ENCODE measurements at places on chromosomes 5 and 9.

GRCh38 chr9:97570899-97571298 is 62.3 kb downstream of the TSTD2 start:
- no peak for DNase-seq

DNA sequence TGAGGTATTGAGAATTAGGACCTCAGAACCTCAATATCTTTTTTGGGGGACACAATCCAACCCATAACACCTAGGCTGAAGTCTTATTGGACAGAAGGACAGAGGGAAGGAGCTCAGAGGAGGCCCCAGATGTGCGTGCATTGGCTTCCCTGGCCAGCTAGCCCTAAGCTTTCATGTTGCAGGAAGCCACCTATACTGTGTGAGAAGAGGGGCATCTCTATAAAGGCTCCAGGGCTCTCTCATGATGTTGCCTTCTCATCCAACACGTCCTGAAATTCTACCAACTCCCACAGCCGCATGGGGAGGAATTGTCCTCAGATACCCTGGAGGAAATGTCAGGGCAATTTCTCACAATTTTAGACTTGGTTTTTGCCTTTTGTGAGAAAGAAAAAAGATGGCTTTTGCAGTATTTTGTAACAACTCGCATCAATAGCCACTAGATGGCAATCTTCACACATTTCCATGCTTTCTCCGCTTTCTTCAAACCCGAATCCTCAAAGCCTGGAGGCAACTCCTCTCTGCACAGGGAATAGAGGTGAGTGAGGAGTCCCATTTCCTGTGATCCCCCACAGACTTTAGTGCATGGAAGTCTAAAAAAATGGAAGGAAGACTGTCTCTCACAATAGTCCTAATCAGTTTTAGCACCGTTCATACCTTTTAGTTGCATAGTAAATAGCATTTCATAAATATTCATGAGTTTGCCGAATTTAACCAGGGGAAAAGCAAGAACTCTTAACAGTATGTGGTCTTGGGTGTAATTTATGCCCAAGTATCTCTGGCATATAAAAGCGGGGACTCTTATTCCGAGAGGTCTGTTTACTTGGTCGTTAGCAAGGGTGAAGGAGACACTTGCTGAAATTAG is 7.4 kb upstream of the PPP3R2 start:
- peak; percentile 54 for DNase-seq

DNA sequence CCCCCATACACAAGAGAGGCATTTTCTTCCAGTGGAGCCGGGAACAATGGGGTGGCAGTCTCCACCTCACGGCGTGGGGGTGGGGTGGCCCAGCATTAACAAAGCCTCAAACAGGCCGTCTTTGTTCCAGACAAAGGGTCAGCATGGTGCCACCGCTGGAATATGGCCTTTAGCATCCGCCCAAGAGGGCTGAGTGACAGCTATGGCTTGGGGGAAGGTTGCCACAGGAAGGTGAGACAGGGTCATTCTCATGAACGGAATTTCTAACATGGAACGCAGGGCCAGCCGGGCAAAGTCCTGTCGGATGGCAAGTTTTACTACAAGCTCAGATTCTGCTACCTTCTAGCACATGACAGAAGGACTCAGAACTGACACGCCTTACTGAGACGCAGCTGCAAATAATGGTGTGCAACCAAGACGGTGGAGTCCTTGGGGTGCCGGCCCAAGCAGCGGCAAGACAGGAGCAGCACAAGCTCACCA is 64.0 kb downstream of the OTULIN start:
- DNase-seq: peak; percentile 25

DNA sequence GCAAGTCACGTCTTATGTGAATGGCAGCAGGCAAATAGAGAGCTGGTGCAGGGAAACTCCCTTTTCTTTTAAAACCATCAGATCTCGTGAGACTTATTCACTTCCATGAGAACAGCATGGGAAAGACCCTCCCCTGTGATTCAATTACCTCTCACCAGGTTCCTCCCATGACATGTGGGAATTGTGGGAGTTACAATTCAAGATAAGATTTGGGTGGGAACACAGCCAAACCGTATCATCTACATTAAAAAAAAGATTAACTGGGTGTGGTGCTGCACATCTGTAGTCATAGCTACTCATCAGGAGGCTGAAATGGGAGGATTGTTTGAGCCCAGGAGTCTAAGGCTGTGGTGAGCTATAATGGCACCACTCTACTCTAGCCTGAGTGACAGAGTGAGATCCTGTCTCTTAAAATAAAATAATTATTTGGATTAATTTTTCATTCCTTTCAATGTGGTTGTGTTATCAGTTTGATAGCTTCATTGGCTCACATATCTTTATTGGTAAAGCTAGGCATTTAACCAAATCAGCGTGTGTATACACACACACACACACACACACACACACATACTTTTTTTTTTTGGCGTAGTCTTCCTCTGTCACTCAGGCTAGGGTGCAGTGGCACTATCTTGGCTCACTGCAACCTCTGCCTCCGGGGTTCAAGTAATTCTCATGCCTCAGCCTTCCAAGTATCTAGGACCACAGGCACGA is 21.8 kb downstream of the DENND4C start:
- no peak for DNase-seq

DNA sequence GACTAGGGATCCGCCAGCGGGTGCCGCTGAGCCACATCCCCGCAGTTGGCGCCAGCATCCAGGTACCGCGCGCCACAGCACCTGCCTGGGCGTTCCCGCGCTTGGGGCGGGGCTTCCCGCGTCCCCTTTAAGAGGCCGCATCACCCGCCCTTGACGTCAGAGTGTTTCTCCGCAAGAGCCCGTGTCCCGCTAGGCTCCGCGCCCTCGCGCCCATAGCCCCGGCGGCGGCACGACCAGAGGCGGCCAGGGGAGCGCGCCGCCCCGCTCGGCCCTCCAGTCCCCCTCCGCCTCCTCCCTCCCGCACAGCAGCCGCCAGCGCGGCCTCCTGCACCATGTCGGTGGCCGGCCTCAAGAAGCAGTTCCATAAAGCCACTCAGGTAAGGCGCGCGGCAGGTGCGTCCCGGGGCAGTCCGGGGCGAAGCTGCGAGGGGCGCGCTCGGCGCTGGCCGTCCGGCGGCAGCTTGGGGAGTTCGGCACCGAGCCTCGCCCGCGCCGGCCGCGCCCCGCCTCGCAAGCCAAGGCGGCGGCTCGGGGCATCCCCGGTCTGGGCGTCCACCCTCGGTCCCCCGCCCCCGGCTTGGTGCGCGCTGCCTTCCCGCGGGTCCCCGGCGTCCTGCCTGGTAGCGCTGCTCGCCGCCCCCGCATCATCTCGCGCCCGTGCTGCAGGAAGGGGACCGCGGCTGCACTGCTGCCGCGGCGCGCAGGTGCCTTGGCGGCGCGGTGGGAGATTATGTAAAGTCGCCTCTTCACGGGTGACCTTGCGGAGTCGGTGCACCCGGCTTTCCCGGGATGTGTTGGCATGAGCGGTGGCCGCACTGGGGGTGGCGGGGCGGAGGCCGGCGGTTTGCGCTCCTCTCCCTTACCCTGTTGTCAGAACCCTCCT is at the start of gene SH3GL2:
Gene SH3GL2, plus strand, starts transcription at position 156 of the 883 bp plus-strand sequence.
- no peak for DNase-seq

DNA sequence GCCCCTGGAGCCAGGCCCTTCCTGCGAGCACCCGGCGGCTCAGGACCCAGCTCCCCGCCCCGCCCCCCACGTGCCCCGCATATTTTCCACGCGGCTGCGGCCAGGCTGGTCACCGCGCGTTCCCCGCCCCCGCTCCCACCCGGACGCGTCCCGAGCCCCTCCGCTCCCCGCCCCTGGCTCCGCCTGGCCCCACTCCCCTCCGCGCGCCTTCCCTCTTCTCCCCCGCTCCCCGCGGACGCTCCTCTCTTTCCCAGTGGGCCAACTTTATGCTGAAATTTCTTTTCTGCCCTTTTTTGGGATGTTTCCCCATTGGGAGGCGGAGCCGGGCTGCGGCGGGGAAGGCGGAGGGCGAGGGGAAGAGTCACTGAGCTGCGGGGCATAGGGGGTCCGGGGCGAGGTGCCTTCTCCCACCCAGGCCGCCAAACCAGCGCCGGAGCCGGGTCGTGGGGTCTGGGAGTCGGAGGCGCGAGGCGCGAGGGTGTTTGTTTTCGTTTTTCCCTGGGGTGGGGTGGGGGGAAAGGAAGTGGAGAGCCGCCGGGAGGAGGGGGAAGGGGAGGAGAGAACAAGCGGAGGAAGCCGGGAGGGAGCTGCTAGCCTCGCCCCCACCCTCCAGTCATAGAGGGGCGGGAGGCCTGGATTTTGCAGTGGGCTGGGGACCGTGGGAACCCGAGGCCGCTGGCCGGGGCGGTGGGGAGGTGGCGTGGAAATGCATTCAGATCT is 1.0 kb upstream of the TPM2 start:
- no peak for DNase-seq

- DNase-seq: no peak
These were observed 133.6 kb downstream of the SIL1 start for GRCh38 chr5:139064613-139065012.

GRCh38 chr5:152113401-152113800 is 188.8 kb upstream of the GLRA1 start:
- no peak for DNase-seq

DNA sequence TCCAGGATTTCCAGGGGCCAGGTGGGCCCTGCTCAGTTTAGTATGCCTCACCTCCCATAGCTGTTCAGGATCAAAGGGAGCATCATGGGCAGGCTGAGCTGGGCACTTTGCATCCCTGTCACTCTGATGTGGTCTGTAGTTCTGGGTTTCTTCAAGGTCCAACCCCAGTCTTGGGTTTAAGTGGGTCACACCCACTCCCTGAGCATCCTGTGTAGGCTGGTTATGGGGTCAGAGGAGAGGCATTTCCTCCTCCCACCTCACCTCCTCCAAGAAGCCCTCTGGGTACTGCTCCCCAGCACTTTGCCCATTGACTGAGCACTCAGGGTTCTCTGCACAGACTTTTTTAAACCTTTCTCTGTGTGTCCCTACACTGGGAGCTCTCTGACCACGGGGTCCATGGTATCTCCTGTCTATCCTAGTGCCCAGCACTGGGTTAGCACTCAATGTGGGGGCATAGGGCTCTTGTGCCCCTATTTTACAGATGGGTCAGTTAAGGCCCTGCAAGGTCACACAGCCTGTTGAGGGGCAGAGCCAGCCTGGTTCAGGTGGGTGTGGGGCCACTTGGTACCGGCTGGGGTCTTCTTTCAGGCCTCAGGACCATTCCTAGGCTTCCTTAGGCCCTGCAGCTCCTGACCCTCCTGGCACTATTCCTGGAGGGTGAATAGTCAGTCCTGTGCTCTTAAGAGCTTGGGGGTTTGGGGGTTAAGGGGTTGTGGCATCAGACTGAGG is 19.0 kb downstream of the CXXC5 start:
- DNase-seq: no peak

DNA sequence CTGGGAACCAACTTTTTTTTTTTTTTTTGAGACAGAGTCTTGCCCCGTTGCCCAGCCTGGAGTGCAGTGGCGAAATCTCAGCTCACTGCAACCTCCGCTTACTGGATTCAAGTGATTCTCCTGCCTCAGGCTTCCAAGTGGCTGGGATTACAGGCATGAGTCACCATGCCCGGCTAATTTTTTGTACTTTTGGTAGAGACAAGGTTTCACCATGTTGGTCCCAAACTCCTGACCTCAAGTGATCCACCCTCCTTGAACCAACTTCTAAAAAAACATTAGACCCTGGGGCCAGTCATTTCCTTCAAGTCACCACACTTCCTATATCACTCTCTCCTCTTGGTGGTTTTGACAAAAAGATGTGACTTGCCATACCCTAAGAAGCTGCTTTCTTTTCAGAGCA is 10.9 kb upstream of the SHROOM1 start:
- no peak for DNase-seq

DNA sequence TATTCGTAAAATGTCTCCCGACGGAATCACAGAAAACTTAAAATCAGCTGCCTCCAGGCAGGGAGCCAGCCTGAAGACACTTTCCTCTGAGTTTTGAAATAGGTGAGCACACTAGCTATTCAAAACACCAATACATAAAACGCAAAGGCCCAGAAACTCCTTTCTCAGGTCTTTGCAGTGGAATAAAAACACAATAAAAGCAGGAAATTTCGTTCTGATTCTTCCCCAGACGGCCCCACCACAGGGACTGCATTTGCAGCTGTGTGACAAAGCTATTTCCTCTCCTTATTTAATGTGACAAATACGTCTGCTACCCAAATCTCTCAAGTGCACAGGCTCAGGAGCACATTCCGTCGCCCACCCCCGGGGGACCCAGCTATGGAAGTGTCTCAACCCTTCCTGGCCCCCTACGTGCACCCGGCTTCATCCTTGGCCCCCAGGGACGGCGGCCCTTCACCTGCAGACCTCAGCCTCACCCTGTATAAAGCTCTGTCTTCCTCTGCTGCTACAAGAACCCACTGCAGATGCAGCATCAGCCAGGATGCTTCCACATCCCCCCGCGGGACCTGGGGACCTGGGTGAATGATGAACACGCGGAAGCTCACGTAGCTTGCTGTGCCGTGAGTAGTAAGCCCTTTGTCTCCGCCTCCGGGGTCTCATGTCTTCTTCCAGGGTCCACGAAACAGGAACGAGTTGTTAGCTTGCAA is 24.9 kb downstream of the AHRR start:
- no peak for DNase-seq

- no peak for DNase-seq
These were observed 17.2 kb downstream of the SLC1A1 start for GRCh38 chr9:4507306-4508130.

- no peak for DNase-seq
These were observed 434.9 kb upstream of the SMARCA2 start for GRCh38 chr9:1580215-1580614.

DNA sequence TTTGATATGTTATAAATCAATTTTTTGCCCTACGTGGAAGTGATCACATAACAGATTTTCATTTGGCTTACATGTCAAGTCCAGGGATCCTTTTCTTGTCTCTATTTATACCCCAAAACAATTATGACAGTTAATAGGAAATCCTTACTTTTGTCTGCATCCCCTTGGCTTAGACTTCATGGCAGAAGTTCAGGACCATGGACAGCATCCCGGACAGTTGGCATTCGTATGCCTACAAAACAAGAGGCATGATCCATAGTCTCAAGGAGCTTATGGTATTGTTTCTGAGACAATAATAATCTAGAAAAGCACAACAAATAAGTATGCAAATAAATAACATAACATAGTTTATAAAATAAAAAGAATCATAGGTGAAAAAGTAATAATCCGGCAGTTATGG is 214.3 kb upstream of the GRIA1 start:
- DNase-seq: no peak
